ENCODE measurements at places on chromosomes 4 and X.

DNA sequence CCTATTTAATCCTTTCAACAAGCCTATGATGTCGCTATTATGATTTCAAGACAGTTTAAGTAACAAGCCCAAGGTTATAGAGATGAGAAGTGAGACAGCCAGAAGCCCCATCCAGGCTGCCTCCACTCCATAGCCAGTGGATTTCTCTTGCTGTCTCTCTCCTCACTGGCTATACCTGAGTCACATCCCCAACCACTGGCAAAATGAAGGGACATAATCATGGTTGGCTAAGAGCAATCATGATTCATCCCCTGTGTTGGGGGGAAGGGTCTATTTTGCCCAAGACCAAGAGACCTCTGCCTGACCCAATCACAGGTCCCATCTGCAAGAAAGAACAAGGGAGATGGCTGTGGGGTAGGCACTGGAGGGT, 334.9 kb upstream of the GATB start:
- DNase-seq: no peak

DNA sequence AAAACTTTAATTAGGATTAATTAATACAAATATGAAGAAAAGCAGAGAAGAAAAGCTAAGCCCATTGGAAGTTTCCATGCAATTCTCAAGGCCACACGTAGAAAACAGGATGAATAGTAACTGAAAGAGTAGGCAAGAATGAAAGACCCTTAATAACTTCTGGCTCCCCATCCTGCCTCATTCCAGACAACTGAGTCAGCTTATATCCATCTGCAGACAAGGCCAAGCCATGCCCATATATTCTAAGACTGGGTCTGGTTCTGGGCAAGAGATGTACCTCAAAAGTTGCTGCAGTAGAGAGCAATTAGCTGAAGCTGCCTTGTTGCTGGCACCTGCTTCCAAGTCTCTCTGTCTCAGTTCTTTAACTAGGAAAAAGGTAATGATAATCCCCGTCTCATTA, 244.1 kb downstream of the GPC3 start:
- no peak for DNase-seq

DNA sequence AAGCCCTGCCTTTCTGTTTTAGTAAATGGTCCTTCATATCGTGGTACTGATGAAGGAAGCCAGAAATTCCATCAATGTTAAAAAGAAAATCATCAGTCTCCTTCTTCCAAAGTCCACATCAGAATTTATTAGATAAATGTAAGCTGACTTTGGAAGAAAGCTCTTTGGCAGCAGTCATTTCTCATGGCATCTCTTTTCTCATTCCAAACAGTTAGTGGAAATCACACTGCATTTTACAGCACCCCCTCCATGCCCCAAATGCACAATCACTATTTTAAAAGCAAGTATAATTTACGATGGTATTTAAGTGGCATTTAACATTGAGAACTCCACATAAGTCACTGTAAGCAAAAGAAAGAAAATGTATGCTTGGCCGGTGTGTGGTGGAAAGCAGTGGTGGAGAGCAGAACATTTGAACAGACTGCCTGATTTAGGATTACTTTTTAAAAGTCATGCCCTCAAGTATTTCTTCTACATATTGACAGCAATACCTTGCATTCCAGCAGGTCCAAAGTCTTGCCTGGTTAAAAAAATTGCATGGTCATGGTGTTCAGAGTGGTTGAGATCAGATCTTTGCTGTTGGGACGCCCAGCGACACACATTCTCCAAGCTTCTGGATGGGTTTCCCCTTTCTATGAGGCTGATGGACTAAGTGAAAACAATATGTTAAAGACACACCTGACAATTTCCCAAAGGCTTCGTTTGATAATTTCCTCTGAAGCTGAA, 248.6 kb downstream of the ADAMTS3 start:
- DNase-seq: no peak

- no peak for DNase-seq
Measured at GRCh38 chr4:182795446-182796238, 121.5 kb downstream of the DCTD start.

- DNase-seq: no peak
Measured at GRCh38 chr4:156100651-156101050, 147.0 kb upstream of the CTSO start.

Measured in GM18507 (cell line).